MCF 10A (cell line): ENCODE measurements at places on chromosomes 2 and 18. TPM values are rescaled to one million over a fixed set of nuclear protein-coding genes. Genes with fewer than 3 reads are reported as not detected.
A peak's percentile ranks its signal among the peaks of the same experiment; 100 is the strongest.

Gene KCNG2
- not detected in 2 replicates for total RNA-seq

Gene SLC38A11
- not detected in 2 replicates for total RNA-seq

Gene GALNT1
- total RNA-seq = 71.0 and 83.2 TPM in 2 replicates

Gene DSC2
- 11.3 and 17.6 TPM in 2 replicates for total RNA-seq

Gene M1AP
- total RNA-seq = not detected in 2 replicates

Gene FAM124B
- not detected in 2 replicates for total RNA-seq

Gene CD226
- 2.6 and 3.4 TPM in 2 replicates for total RNA-seq

Gene SERPINB12
- not detected in 2 replicates for total RNA-seq

Gene AQP12B
- not detected in 2 replicates for total RNA-seq

GRCh38 chr2:43183743-43184142 is 42.7 kb downstream of the ZFP36L2 start:
- DNase-seq = no peak

DNA sequence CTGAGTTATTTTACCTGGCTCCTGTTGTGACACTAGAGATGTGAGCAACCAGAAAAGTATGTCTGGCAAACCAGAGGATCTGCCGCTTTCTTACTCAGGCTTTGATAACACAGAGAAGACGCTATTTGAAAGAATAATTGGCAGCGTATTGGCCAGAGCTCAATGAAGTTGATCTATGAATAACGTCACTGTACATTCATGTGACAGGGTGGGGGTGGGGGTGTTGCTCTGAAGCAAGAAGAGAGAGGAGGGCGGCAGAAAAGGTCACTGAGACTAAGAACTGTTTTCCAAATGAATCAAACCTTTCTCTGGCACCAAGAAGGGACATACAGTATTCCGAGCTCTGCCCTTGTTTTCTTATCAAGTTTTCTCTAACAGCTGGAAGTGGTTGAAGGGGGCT is 1.7 kb upstream of the ONECUT2 start:
- DNase-seq = no peak

DNA sequence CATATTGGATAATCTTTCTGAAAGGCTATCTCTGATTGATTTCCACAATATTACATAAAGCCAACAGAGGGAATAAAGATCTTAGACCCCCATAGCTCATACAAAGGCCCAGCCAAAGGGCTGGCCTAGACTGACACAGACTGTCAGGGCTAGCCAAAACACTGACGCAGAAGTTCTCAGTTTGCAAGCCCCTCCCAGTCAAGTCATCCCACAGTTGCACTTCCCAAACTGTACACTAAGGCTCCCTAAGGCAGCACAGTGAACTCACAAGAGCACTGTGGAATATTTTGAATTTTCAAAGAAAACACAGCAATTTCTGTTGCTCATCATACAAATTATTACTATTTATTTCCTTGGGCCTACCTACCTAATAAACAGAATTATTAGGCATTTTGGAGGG is 244.9 kb downstream of the SP3 start:
- peak; percentile 42 for DNase-seq

DNA sequence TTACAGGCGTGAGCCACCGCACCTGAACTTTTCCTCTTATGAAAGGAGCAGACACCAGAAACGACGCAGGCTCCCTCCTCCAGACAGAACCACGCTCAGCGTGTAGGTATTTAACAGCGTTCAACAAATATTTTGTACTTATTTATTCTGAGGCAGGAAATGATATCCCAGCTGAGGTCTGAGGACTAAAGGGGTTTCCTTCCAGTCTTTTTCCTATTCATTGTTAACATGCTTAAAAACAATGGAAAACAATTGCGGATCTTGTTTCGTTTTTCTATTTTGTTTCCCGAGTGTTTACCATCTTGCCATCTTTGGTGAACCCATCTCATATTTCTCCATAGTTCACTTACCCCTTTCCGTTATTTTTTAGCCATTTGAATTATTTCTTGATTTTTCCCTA is 43.7 kb upstream of the FOSL2 start:
- DNase-seq = no peak

GRCh38 chr2:240207661-240208060 is 67.2 kb upstream of the OTOS start:
- no peak for DNase-seq

DNA sequence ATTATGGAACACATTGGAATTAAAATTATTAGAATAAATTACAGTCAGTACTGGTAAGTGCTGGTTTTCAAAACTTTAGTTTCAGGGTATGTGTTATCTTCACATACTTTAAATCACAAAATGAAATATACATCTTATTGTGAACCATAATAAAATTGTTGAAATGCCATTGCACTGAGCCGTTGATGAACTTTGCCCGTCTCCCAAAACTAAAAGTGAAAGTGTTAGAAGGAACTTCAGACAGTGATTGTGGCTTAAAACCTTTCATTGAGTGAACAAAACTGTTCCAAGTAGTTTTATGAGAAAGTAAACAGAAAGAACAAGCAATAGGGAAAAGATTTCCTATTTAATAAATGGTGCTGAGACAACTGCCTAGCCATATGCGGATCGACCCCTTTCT is 811.6 kb downstream of the PLCL1 start:
- DNase-seq = no peak

- DNase-seq = no peak
These were observed 137.0 kb upstream of the ATP5MC3 start for GRCh38 chr2:175318542-175318941.

DNA sequence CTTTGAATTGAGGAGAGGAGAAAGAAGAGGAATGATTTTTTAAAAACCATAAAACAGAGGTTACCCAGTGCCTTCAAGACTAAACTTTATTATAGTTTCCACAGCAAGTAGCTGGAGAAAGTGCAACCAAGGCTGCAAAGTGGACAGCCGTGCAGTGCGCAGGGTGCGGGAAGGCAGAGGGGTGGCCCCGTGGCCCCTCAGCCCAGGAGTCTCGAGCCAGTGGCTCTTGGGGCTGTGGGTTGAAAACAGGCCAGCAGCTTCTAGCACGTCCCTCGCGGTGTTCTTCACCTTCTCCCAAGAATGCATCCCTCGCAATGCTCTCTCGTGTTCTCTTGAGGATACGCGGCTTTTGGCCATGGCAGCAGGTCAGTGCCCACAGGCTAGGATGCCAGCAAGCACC is 28.5 kb upstream of the ALKAL2 start:
- no peak for DNase-seq

GRCh38 chr18:28365411-28365831 is 188.5 kb upstream of the CDH2 start:
- peak; percentile 73 for DNase-seq

DNA sequence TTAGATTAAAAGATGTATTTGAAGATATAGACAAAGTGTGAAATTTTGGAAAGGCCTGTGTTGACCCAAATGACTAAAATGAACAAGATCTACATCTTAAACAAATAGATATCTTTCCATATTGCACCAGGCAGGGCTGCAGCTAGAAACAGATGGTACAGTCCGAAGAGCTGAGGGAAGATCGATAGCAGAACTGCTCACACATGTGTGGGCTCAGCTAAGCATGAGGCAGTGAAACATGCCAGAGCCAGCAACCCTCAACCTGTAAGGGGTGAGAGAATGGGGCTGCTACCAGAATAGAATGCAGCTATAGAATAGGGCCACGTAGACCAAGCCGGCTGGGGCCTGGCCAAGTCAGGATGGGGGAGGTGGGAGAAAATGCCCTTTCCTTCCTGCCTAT is 87.8 kb downstream of the SLC5A7 start:
- DNase-seq = no peak
